Adrenal gland (tissue), 19 donors: ENCODE measurements at places on chromosomes 5 and 9.

GRCh38 chr5:76930083-76930482 lies 22.8 kb upstream of the CRHBP start:
- H3K27me3 ChIP-seq, result no peaks in the 10 kb centered on the region
- no peak for DNase-seq
- no peak overlapping the region for H3K4me3 ChIP-seq
- no peaks in the 10 kb centered on the region for H3K4me1 ChIP-seq
- H3K36me3 ChIP-seq, result no peaks in the 10 kb centered on the region

DNA sequence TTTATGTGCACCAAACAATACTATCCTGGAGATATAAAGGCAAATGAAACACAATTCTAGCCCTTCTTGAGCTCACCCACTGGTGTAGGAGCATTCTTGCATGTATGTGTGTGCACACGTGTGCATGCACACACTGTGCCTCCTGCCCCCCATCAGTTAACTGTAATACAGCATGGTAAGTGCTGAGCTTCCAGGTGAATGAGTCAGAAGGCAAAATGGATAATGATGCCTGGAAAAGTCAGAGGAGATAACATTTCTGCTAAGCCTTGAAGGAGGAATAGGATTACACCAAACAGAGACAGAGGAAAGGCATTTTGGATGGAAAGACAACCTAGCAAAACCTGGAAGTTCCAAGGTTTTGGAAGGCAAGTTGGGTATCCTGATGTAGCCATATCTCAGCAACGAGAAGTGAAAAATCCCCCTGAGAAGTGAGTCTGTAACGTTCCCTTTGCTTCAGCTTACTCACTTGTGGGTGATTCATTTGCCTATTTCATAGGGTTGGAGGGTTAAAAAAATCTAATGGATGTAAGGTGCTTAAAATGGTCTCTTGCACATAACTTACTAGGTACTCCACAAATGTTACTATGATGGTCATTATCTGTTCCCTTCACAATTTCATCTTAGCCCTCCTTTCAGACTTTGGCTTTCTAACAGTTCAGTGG lies 101.4 kb upstream of the STC2 start:
- H3K27ac ChIP-seq, result no peak overlapping the region
- no peak overlapping the region for H3K4me3 ChIP-seq
- H3K36me3 ChIP-seq, result no peaks in the 10 kb centered on the region

GRCh38 chr9:20028192-20028848 lies 239.5 kb upstream of the SLC24A2 start:
- H3K4me1 ChIP-seq, result no peaks in the 10 kb centered on the region
- H3K36me3 ChIP-seq, result no peaks in the 10 kb centered on the region

DNA sequence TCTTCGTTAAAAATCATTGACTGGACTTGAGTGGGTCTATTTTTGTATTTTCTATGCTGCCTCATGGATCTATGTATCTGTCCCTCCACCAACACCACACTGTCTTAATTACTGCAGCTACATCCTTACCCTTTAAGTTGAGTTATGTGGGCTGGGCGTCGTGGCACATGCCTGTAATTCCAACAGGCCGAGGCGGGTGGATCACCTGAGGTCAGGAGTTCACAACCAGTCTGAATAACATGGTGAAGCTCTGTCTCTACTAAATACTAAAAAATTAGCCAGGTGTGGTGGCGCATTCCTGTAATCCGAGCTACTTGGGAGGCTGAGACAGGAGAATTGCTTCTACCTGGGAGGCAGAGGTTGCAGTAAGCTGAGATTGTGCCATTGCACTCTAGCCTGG lies 48.2 kb downstream of the XRCC4 start:
- H3K27me3 ChIP-seq, result no peaks in the 10 kb centered on the region
- no peak overlapping the region for H3K27ac ChIP-seq
- H3K4me3 ChIP-seq, result no peak overlapping the region
- H3K36me3 ChIP-seq, result no peaks in the 10 kb centered on the region

GRCh38 chr5:33692980-33693379 lies 198.8 kb downstream of the ADAMTS12 start:
- H3K36me3 ChIP-seq, result no peaks in the 10 kb centered on the region
- no peaks in the 10 kb centered on the region for H3K4me1 ChIP-seq
- DNase-seq, result no peak
- no peak overlapping the region for H3K4me3 ChIP-seq

- peaks cover 7% of the 10 kb centered on the region for H3K27me3 ChIP-seq
- H3K4me1 ChIP-seq, result peaks cover 6% of the 10 kb centered on the region
- H3K27ac ChIP-seq, result no peak overlapping the region
- DNase-seq, result no peak
- H3K4me3 ChIP-seq, result no peak overlapping the region
Measured at GRCh38 chr9:124475158-124475867, 25.1 kb downstream of the ADGRD2 start.

DNA sequence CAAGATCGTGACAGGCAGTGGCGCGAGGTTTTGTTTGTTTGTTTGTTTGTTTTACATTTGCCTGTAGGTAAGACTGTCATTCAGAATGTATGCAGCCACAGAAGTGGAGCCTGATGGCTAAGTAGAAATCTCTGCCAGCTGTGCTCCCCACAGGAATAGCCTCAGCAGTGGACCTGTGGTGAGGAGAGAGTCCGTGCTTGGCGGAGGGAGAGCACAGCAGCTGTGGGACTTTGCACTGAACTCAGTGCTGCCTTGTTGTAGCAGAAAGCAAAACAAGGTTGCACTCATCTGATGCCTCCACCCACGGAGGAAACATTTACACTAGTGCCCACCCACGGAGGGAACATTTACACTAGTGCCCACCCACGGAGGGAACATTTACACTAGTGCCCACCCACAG lies 4.4 kb upstream of the ZNF782 start:
- H3K36me3 ChIP-seq, result no peaks in the 10 kb centered on the region
- H3K4me1 ChIP-seq, result peaks cover 15% of the 10 kb centered on the region
- no peak for DNase-seq
- H3K4me3 ChIP-seq, result no peak overlapping the region

DNA sequence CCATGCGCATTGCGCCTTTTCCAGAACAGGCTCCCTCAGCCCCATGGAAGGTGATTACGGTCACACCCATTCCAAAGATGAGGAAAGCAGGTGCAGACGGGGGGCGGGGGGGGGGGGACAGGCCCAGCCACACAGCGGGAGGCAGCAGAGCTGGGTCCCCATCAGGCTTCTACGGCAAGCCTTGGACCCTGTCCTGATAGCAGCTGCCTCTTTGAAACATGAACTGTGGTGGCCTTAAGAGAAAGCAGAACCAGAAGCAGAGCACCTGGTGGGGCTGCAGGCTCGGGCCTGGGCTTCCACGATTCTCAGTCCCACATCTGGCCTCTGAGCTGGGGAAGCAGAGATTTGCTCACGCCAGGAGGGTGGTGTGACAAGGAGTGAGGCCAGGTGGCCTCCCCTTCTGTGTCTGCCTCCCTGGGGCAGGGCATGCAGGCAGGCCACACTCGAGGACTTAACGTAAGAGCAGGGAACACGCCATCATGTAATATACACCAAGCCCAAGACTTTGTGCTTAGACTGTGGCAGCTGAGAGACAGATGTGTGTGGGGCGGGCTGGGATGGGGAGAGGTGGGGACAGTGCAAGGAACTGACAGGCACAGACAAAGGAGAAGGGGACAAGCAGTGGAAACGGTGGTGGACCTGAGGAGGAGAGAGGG lies 14.2 kb upstream of the PHYKPL start:
- no peak overlapping the region for H3K27ac ChIP-seq
- no peaks in the 10 kb centered on the region for H3K36me3 ChIP-seq
- DNase-seq, result no peak

- H3K36me3 ChIP-seq, result no peaks in the 10 kb centered on the region
- no peaks in the 10 kb centered on the region for H3K27me3 ChIP-seq
- no peak overlapping the region for H3K27ac ChIP-seq
- no peak overlapping the region for H3K4me3 ChIP-seq
Measured at GRCh38 chr5:83377131-83377865, 94.2 kb upstream of the VCAN start.

DNA sequence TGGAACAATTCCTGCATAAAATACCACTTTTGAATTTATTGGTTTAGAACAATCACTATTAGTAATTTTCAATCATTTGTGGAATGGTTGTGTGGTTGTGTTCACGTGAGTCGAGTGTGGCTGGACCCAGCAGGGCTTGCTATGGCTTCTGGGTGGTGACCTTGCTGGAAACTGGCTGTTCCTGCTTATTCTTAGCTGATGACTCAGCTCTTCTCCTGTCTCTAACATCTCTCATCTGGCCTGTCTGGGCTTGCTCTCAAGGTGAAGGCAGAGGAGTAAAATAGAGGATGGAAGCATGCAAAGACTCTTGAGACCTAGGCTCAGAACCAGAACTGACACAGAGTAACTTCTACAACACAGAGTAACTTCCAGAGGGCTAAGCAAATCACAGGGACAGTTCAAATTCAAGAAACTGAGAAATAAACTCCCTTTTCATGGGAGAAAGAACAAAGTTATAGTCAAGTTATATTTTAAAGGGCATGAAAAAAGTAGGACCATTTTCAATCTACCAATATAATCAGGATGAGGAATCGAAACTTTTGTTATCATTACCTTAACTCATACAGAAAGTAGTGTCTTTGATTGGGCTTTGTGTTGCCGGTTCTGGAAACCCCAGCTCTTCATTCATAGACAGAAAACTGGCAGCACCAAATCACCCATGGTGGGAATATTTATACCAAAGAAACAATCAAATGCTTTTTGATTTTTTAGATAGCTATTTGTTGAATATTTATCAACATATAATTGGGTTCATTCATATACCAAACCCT lies 665.1 kb downstream of the CDH18 start:
- no peak overlapping the region for H3K4me3 ChIP-seq
- H3K27ac ChIP-seq, result no peak overlapping the region
- H3K27me3 ChIP-seq, result no peaks in the 10 kb centered on the region
- no peaks in the 10 kb centered on the region for H3K36me3 ChIP-seq

- no peaks in the 10 kb centered on the region for H3K4me1 ChIP-seq
- H3K36me3 ChIP-seq, result no peaks in the 10 kb centered on the region
- no peak overlapping the region for H3K27ac ChIP-seq
- no peak for DNase-seq
Measured at GRCh38 chr9:112620388-112620787, 97.5 kb downstream of the INIP start.

DNA sequence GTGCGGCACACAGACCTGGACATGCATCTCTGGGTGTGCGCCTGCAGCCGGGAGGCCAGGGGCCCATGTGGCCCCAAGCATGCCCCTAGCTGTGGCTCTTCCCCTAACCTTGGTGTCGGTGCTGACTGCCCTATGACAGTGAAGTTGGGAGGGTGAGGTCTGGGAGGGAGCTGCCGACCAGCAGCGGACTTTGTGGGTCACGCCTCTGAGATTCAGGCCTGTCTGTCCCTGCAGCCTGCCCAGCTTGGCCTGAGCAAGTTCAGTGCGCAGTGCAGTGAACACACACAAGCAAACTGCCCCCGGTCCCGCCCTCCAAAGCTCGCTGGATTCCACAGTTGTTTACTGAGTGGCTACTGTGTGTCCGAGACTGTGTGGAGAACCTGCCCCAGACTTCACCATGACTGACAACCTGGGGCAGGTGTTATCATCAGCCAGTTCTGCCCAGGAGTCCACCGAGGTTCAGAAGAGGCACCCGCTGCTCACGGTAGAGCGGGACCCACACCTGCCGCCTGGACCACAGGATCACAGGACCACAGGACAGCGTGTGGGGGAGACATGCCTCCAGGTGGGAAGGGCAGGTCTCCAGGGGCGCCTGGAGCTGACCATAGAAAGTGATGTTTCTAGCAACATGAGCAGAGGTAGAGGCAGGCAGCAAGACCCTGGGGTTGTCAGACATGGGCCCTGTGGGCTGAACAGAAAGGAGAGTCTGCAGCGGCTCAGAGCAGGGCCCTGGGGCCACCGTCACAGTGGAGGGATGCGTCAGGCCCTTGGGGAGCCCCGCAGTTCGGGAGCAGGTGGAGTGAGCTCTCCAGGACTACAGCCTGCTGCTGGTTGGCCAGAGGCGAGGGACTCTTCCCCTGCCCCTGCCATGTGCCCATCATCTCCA lies 105.1 kb downstream of the PHF2 start:
- no peak overlapping the region for H3K27ac ChIP-seq
- DNase-seq, result no peak
- no peaks in the 10 kb centered on the region for H3K27me3 ChIP-seq
- no peaks in the 10 kb centered on the region for H3K4me1 ChIP-seq
- peaks cover 19% of the 10 kb centered on the region for H3K36me3 ChIP-seq

- DNase-seq, result no peak
- no peak overlapping the region for H3K4me3 ChIP-seq
- H3K27me3 ChIP-seq, result no peaks in the 10 kb centered on the region
- H3K27ac ChIP-seq, result no peak overlapping the region
- H3K4me1 ChIP-seq, result no peaks in the 10 kb centered on the region
Measured at GRCh38 chr5:66377747-66378146, 218.4 kb upstream of the MAST4 start.

DNA sequence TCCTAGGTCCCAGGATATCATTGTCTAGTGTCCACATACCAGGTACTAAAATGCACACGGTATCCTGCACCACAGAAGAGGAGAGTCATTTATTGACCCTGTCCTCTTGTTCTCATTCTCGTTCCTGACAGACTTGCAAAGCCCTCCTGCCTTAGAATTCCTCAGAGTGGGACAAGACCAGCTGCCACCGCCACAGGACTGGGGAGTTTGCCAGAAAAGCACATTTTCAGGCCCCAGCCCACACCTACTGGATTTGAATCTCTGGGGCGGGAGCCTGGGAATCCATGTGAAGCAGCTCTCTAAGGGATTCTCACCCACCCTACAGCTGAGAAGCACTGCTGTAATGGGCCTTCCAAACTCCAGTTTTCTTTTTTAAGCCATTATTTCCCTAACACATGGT lies 68.0 kb upstream of the FANCC start:
- no peak overlapping the region for H3K4me3 ChIP-seq
- DNase-seq, result no peak
- no peaks in the 10 kb centered on the region for H3K27me3 ChIP-seq
- H3K4me1 ChIP-seq, result no peaks in the 10 kb centered on the region
- H3K36me3 ChIP-seq, result no peaks in the 10 kb centered on the region
- no peak overlapping the region for H3K27ac ChIP-seq

DNA sequence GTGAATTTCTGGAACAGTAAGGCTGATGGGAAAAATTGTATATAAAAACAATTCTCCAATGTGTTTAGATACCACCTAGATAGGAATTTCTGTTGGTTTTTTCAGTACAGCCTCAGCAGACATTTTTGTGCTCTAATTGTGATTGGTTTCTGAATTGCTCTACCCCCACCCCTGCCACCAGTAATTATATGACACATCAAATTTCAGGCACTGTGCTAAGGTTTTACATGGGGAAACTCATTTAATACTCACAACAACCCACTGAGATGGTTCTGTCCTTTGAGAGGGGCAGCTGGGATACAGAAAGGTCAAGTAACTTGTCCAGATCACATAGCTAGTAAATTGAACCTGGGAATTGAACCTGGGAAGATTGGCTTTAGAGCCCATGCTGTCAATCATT lies 288.0 kb downstream of the ARHGEF28 start:
- no peak overlapping the region for H3K4me3 ChIP-seq
- no peak for DNase-seq
- no peak overlapping the region for H3K27ac ChIP-seq
- H3K4me1 ChIP-seq, result peaks cover 8% of the 10 kb centered on the region
- peaks cover 6% of the 10 kb centered on the region for H3K36me3 ChIP-seq

DNA sequence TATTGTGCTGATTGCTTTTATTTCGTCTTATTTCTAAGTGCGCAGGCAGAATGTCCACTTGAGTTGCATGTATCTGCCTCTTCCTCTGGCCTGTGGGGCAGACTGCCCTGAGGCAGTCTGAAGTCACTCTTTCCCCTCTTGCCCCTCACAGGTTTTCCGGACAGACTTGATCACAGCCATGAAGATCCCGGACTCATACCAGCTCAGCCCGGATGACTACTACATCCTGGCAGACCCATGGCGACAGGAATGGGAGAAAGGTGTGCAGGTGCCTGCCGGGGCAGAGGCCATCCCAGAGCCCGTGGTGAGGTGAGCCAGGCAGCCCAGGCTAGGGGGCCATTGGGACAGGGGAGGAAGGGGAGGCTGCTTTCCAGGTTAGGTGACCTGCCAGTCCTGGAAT lies 26.4 kb downstream of the JADE2 start:
- DNase-seq, result no peak
- no peaks in the 10 kb centered on the region for H3K36me3 ChIP-seq
- peaks cover 89% of the 10 kb centered on the region for H3K4me1 ChIP-seq
- H3K27ac ChIP-seq, result peak overlapping the region; percentile 87
- no peak overlapping the region for H3K4me3 ChIP-seq
